ENCODE measurements at places on chromosomes 13 and 19. TPM values are rescaled to one million over a fixed set of nuclear protein-coding genes. Genes with fewer than 3 reads are reported as not detected.

The LILRB1 gene
- 0.56 TPM for polyA plus RNA-seq

The LIN7B gene
- 20.7 TPM for polyA plus RNA-seq

The ZNF724 gene
- not detected for polyA plus RNA-seq

The ADAT3 gene
- 10.1 TPM for polyA plus RNA-seq

The NCR1 gene
- not detected for polyA plus RNA-seq

The CYP2F1 gene
- polyA plus RNA-seq: not detected

The ZNF571 gene
- 1.8 TPM for polyA plus RNA-seq

The RNF225 gene
- not detected for polyA plus RNA-seq
